ENCODE measurements at places on chromosomes 5 and 9.

GRCh38 chr9:3027210-3027609 is 183.3 kb upstream of the PUM3 start:
- no peak for DNase-seq

- DNase-seq: no peak
Measured at GRCh38 chr9:108526518-108526917, 329.3 kb downstream of the ACTL7B start.

DNA sequence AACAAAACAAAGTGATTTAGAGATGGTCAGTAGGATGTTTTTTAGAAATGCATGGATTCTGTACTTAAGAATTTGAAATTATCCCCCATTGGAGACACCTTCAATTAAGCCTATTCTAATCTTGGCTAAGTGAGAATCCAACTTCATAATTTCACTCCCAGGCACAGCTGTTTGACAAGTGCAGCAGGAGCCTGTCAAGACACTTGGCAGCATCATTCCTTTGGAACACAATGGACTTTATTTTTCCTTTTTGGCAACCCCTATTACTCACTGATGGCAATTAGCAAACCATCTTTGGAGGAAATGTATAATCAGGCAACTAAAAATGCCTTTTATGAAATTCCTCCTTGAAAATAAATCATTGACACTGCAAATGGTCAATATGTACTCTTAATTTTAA is 194.7 kb downstream of the GLIS3 start:
- DNase-seq: no peak

DNA sequence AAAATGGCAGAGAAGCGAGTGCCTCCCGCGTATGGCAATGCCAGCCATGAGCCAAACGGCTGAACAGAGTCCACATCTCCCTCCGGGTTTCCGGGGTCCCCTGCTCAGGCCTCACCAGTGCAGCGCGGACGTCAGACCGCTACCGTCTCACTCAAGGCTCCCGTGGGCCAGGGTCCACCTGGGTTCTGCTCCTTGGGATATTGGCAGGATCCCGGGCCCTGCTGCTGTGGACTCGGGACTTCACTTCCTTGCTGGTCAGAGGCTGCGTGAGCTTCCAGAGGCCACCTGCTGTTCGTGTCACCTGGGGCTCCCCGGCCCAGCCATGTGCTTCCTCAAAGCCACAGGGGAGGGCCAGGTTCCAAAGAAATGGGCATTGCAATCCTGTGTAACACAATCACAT is 38.4 kb upstream of the CLPTM1L start:
- DNase-seq: no peak

DNA sequence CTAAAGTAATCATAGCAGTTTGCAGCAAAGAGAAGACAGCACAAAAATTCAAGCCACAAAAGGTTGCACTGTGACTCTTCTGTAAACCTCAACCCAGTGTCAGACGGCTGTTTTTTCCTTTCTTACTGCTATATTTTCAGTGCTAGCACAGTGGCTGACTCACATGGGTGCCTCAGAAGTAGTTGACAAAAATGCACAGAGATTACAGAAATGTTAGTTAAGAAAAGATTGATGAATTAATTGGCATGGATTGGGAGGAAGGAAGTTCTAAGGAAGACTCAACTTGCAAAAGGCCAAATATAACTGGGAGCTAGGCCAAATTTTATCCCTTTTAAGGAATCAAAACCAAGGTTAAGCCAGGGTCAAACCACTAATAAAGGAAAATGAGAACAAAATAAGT is 43.7 kb upstream of the ITGA1 start:
- DNase-seq: no peak

GRCh38 chr9:124266139-124266825 is 8.5 kb downstream of the NEK6 start:
- DNase-seq: no peak

GRCh38 chr5:98282521-98282920 is 490.9 kb upstream of the RGMB start:
- DNase-seq: no peak

DNA sequence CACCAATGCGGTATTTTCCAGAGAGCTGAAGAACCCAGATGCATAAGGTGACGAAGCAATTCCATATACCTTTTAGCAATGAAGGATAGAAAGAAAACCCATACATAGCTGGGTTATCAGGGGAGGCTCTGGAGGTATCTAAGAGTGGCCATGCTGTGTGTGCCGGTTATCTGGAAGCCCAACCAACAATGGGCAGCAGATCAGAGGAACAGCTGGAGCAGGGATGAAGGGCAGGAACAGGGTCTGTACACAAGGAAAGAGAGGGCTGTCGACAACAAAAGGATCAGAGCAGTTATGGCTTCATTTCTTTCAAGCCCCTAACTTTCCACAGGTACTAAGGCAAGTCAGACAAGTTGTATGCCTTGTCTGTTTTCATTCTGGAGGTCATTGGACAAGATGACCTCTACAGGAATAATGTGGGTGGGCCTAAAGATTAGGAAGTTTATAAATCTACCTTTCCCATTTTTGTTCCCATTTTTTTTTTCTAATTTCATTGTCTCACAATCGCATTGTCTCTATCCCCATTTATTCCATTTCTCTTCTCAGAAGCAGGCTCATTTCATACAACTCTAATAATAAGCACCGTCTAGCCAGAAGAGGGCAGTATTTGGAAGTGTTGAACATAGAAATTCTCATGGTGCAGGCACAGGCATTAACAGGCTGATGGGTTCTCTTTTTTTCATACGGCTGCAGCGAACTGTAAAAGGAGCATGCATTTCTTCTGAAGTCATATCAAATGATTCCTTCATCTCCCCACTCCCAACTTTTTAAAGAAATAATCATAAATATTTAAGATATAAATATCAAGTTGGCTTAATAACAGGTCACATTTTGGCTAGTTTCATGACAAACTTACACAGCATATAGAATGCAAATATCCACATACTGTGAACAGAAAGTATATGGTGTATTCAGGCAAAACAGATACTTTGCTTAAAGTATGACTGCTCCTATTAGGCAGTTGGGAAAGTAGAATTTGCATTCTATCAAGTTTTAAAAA is 63.5 kb downstream of the ZNF474 start:
- no peak for DNase-seq

DNA sequence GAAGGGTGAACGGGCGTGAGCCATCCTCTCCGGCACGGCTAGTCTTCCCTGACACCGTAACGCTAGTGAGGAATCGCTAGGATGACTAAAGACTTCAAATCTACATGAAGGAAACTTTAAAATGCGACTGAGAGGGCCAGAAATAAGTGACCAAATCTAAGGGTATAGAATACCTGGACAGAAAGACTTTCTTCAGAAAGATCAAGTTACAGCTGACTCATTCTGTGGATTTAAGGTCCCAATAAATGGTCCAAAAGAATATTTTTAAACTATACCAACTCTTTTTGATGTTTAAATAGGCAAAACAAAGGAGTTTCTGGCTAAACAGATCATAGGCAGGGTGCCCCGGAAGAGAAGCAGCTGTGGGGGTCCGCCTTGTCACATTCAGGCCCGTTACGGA is 38.9 kb upstream of the CEP72 start:
- DNase-seq: no peak

GRCh38 chr5:4700871-4701270 is 439.3 kb upstream of the ADAMTS16 start:
- no peak for DNase-seq
